ENCODE measurements at places on chromosomes 1 and 21. TPM values are rescaled to one million over a fixed set of nuclear protein-coding genes. Genes with fewer than 3 reads are reported as not detected.
A peak's percentile ranks its signal among the peaks of the same experiment; 100 is the strongest.

Gene SYTL1
- total RNA-seq = 75.9 TPM

Gene LCE1F
- total RNA-seq = not detected

Gene PADI2
- total RNA-seq = 2.7 TPM

Gene HDAC1
- 232 TPM for total RNA-seq

Gene ITLN1
- not detected for total RNA-seq

Gene SPRR2F
- not detected for total RNA-seq

DNA sequence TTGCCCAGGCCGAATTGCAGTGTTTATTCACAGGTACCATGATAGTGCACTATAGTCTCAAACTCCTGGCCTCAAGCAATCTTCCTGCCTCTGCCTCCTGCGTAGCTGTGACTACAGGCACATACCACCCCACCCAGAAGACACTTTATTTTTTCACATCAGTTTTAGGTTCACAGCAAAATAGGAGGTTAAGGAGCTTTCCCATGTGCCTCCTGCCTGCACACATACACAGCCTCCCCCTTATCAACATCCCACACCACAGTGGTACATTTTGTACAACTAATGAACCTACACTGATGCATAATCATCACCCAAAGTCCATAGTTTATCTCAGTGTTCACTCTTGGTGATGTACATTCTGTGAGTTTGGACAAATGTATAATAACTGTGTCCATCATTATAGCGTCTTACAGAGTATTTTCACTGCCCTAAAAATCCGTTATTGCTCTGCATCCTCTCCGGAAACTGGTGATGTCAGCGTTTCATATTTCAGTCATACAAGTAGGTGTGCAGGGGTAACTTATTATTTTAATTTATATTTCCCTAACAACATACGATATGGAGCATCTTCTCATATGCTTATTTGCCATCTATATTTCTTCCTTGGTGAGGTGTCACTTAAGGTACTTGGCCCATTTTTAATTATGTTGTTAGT, 23.2 kb downstream of the OR13G1 start:
- no peak overlapping the region for H3K4me3 ChIP-seq
- no peaks in the 10 kb centered on the region for H3K36me3 ChIP-seq

DNA sequence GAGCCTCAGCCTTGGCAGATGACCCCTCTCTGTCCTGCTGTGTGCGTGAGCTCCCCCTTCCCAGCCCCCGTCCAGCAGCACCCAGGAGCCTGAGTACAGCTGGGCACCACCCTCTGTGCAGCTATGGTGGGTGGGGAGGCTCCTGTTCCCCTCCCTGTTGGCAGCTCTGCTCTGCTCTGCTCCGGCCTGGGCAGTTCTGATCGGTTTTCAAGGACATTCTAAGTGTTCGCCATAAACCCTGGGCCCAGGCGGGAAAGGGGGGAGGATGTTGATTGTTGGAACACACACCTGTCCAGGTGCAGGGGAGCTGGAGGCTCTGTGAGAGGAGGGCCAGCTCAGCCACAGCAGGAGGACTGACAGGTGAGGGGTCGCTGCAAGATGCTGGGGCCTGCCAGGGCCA, at the start of gene CLCNKB:
Gene CLCNKB (plus strand): TSS at position 262 of the 400 bp plus-strand sequence. CDS start 711 bp downstream, outside the sequence.
- DNase-seq = no peak
- H3K4me3 ChIP-seq = no peak within 1 kb of the TSS
- no peak within 1 kb of the TSS for H3K27ac ChIP-seq
- H3K4me1 ChIP-seq = no peaks in the 10 kb centered on the region

DNA sequence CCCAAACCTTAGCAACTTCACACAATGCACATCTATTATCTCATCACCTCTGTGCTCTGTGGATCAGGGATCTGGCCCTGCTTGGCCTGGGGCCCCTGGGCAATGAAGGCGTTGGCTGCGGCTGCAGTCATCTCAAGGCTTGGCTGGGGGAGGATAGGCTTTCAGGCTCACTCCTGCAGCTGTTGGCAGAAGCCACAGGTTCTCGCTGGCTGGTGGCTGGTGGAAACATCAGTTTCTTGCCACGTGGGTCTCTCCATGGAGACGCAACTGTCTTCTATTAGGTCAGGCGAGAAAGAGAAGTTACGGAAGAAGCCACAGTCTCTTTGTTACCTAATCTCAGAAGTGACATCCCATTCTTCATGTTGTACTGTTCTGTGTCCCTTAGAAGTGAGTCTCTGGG, 3.6 kb upstream of the NPPA start:
- no peak overlapping the region for H3K4me3 ChIP-seq
- H3K36me3 ChIP-seq = no peaks in the 10 kb centered on the region
- H3K4me1 ChIP-seq = no peaks in the 10 kb centered on the region

GRCh38 chr1:53401813-53402745, 57.1 kb upstream of the DMRTB1 start:
- no peaks in the 10 kb centered on the region for H3K27me3 ChIP-seq
- no peak for DNase-seq
- H3K4me3 ChIP-seq = no peak overlapping the region
- H3K4me1 ChIP-seq = no peaks in the 10 kb centered on the region
- no peak overlapping the region for H3K27ac ChIP-seq

GRCh38 chr1:173023343-173023742, 27.4 kb downstream of the TNFSF18 start:
- no peaks in the 10 kb centered on the region for H3K4me1 ChIP-seq
- H3K27me3 ChIP-seq = no peaks in the 10 kb centered on the region
- H3K4me3 ChIP-seq = no peak overlapping the region
- no peak overlapping the region for H3K27ac ChIP-seq

- peaks cover 7% of the 10 kb centered on the region for H3K4me1 ChIP-seq
- no peak for DNase-seq
- H3K27me3 ChIP-seq = no peaks in the 10 kb centered on the region
- H3K36me3 ChIP-seq = no peaks in the 10 kb centered on the region
Observed at GRCh38 chr1:40179496-40180089, 18.4 kb downstream of the RLF start.

DNA sequence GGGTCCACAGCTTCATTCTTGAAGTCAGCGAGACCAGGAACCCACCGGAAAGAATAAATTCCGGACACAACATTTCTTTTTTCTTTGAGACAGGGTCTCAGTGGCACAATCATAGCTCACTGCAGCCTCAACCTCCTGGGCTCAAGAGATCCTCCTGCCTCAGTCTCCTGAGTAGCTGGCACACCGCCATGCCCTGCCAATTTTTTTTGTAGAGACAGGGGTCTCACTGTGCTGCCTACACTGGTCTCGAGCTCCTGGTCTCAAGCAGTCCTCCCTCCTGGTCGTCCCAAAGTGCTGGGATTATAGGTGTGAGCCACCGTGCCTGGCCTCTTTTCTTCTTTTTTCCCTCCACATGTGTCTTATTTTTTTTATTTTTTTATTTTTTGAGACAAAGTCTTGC, 20.6 kb upstream of the ENO1 start:
- H3K27me3 ChIP-seq = no peaks in the 10 kb centered on the region
- no peaks in the 10 kb centered on the region for H3K36me3 ChIP-seq
- DNase-seq = no peak
- H3K4me1 ChIP-seq = peaks cover 51% of the 10 kb centered on the region
- no peak overlapping the region for H3K4me3 ChIP-seq
- peak overlapping the region; percentile 93 for H3K27ac ChIP-seq

DNA sequence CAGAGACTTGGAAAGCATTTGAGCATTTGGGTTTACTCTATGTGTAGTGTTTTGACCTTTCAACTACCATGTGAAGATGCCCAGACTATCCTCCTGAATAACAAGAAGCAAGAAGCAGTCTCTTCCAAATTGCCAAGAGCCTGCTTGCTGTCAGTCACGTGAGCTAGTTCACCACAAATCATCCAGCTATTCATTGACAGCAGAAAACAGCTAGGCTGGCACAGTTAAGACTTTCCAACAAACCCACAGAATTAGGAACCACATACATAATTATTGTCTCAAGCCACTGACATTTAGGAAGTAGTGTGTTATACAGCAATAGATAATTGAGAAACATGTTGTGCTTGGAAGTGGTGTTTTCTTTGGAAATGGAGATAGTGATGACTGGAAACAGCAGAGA, 1652.0 kb downstream of the NCAM2 start:
- DNase-seq = no peak
- H3K36me3 ChIP-seq = no peaks in the 10 kb centered on the region
- no peaks in the 10 kb centered on the region for H3K27me3 ChIP-seq

DNA sequence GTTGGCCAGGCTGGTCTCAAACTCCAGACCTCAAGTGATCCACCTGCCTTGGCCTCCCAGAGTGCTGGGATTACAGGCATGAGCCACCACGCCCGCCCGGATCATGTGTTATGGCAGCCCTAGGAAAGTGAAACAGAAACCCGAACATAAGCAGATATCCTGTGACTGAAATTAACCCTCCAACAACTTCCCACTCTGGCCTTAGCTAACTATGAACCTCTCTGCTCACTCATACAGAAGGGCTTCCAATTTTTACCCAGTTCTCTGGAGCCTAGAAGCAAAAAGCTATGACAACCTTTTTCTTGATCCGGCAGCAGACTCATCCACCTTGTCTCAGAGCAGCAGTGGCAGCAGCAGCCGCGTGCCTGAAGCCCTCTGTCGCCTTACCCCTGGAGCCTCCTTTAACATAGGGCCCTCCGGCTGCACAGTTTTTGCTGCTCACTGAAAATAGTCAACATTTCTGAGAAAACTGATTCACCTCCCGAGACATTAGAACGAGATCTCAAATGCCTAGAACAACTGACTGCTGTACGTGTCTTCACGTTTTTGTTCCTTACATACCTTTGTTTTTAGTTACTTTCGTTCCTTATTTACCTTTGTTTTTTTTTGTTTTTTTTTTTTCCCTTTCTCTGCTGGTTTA, 9.3 kb downstream of the CBR1 start:
- H3K27ac ChIP-seq = no peak overlapping the region
- H3K27me3 ChIP-seq = no peaks in the 10 kb centered on the region
- no peak overlapping the region for H3K4me3 ChIP-seq
- no peaks in the 10 kb centered on the region for H3K36me3 ChIP-seq
- no peaks in the 10 kb centered on the region for H3K4me1 ChIP-seq
- no peak for DNase-seq

GRCh38 chr1:199684686-199685273, 342.7 kb upstream of the NR5A2 start:
- H3K36me3 ChIP-seq = no peaks in the 10 kb centered on the region
- peak; percentile 74 for DNase-seq
- H3K4me3 ChIP-seq = no peak overlapping the region
- peaks cover 49% of the 10 kb centered on the region for H3K4me1 ChIP-seq
- H3K27ac ChIP-seq = peak overlapping the region; percentile 30

GRCh38 chr21:31351438-31351837, 7.4 kb upstream of the TIAM1 start:
- DNase-seq = no peak
- peaks cover 77% of the 10 kb centered on the region for H3K4me1 ChIP-seq
- H3K27ac ChIP-seq = peak overlapping the region; percentile 79
- peak overlapping the region; percentile 18 for H3K4me3 ChIP-seq
- no peaks in the 10 kb centered on the region for H3K27me3 ChIP-seq
- no peaks in the 10 kb centered on the region for H3K36me3 ChIP-seq

DNA sequence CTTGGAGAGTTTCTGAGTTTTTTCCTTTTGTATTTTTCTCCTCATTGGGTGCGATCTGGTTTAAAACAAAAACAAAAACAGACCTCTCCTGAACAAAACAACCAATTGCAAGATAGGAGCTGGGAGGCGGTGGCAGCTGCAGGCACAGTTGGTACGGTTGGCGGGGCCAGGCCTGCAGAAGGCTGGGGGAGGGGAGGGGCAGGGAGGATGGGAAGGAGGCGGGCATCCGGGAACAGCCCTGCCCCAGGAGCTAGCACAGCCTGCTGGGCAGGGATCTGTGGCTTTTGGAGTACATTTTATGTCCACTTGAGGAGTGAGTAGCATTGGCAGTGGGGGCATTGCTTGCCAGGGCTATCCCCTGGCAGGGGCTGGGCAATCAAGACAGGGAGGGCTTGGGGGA, 5.2 kb downstream of the CAPN9 start:
- no peak for DNase-seq
- no peak overlapping the region for H3K27ac ChIP-seq
- H3K4me3 ChIP-seq = no peak overlapping the region

- no peaks in the 10 kb centered on the region for H3K36me3 ChIP-seq
- H3K27me3 ChIP-seq = no peaks in the 10 kb centered on the region
- no peaks in the 10 kb centered on the region for H3K4me1 ChIP-seq
- no peak overlapping the region for H3K4me3 ChIP-seq
Observed at GRCh38 chr1:156388174-156389137, 19.4 kb downstream of the RHBG start.

DNA sequence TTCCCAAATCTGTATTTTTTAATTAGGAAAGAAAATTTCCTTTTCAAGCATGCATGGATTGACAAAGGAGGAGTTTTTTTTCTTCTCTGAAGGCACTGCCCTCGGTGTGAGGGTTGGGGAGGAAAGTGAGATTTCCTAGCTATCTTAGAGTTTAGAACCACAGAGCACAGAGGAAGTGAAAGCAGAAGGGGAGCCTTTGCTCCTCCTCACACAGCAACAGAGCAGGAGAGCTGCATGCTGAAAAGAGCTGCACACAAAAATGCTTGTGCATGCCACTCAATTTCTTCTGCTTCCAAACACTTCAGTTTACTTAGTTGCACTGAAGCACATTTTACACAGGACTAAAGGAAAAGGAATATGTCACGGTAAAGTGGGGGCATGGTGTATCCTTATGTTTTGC, 308.1 kb downstream of the GPATCH2 start:
- no peaks in the 10 kb centered on the region for H3K4me1 ChIP-seq
- no peaks in the 10 kb centered on the region for H3K36me3 ChIP-seq
- H3K27me3 ChIP-seq = no peaks in the 10 kb centered on the region
- no peak overlapping the region for H3K4me3 ChIP-seq

DNA sequence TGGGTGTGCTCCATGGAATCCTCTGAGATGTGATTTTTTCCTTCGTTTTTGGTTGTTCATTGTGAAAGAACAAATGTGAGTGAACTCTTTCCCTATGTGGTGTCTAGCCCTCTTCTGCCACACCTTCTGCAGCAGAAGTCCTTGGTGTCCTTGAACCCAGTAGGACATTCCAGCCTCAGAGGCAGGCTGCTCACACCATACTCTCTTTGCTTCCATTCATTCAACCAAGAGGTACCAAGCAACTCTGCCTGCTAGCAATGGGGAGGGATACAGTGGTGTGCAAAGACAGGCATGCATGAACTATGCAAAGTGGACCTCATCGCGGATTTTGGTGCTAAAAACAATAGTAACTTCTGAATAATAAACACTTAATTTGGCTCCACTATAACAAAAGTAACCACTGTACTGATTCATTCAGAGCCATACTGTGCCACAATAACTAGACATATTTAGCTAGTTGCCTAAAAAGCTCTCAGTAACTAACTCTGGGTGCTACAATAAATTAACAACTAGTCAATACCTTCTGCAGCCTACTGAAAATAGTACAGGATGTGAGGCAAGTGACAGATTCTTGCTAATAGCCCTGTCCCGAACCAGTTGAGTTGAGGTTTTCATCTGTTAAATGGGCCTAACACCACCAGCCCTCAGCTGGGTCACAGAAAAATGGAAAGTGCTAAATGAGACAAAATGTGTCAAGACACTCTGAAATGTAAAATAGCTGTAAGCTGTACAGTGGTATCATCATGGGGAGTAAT, 155.4 kb downstream of the SLC45A1 start:
- no peaks in the 10 kb centered on the region for H3K36me3 ChIP-seq
- no peak for DNase-seq
- peaks cover 24% of the 10 kb centered on the region for H3K4me1 ChIP-seq
- H3K4me3 ChIP-seq = no peak overlapping the region
- H3K27ac ChIP-seq = no peak overlapping the region
- H3K27me3 ChIP-seq = no peaks in the 10 kb centered on the region
